Activated CD8-positive, alpha-beta memory T cell treated with anti-CD3 and anti-CD28 coated beads, Interleukin-2, amount 50 U/mL, for 48 hours (primary cell): ENCODE measurements at places on chromosomes 11 and 22.

GRCh38 chr11:17298302-17298701 lies 21.8 kb downstream of the NUCB2 start:
- no peak for DNase-seq

GRCh38 chr22:25748140-25748539 lies 6.2 kb downstream of the MYO18B start:
- no peak for DNase-seq

DNA sequence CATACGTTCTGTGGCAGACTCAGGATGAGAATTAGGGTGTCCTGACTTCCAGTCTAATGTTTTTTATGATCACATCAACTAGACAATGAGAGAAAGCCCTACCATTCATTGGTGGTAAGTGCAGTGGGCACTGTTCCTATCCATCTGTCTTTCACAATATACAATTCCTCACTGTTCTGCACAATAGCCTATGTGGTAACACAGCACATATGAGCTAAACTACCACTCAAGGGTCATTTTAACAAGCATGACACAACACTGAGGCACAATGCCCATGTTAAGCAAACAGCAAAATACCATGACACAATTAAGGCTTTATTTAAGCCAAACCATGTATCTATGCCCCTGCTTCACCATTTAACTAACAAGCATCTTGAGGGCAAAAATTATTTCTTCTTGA lies 52.3 kb downstream of the SIK3 start:
- DNase-seq: no peak

- no peak for DNase-seq
Observed at GRCh38 chr11:65321828-65322485, 7.3 kb downstream of the CDC42EP2 start.

DNA sequence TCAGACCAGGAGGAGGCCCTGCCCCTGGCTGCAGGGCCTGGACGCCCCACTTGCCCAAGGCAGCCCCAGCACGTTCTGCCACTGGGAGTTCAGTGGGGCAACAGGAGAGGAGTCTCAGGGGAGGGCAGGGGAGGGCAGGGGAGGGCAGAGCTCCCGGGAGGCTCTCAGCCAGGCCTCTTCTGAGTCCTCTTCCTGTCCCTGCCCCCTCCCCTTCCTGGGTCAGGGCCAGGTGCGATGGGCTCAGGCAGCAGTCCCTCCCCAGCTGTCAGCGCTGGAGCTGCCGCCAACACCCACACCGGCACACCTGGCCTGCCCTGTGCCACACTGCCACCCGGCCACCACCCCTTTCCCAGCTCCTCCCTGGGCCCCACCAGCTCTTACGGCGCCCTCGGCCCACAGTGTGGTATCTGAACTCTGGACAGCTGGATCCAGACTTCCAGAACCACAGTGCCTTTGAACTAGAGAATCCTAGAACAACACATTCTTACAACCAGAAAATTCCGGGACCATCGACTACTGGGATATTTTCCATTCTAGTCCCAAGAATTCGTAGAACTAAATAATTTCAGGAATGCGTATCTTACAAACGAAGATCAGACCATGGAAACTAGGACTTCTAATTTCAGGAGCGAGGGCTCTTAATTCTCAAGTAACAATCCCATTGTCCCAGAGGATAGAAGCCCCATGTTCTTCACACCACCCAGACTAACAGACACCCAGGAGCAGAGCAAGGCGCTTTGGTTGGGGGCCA lies 21.8 kb downstream of the RPL3 start:
- no peak for DNase-seq

DNA sequence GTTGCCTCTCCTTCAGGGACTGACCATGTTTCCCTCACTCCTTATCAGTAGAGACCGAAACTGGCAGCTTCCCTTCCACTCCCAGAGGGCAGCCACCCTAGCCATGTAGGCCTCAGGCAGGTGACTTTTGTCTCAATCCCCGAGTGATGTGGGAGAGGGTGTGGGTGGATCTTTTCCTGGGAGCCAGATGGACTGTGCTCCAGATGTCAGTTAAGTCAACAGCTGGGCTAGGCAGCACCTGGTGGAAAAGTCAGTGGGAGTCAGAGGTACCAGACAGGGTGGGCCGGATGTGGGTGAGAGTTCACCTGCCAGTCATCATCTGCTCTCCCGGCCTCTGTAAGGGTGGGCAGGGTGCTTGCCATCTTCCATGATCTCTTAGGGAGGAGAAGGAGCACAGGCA lies 1.9 kb downstream of the BANF1 start:
- no peak for DNase-seq

DNA sequence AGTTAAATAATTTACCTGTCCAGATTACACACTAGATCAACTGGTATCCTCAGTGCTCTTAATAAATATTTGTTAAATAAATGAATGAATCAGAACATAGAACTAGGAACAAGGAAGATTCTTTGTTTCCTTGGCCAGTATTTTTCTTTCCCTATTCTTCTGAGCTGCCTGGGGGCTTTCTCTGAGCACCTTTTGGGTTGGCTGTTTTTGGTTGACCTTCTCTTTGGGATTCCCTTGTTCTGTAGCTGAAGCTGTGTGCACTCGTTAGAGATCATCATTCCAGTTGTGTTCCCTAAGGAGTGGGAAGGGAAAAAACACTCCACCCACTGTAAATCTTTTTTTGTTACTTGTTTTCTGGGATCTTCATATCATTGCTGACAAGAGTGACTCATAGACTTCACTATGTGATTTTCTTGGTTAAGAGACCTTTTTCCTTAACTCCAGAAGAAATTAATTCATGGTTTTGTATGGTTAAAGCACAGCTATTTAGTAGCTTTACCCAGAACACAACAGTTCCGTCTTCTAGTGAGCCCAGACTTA lies 84.3 kb downstream of the STIM1 start:
- no peak for DNase-seq
